ENCODE measurements at places on chromosomes 12 and 14.

GRCh38 chr14:75461303-75461702, 33.5 kb downstream of the JDP2 start:
- DNase-seq, result no peak

DNA sequence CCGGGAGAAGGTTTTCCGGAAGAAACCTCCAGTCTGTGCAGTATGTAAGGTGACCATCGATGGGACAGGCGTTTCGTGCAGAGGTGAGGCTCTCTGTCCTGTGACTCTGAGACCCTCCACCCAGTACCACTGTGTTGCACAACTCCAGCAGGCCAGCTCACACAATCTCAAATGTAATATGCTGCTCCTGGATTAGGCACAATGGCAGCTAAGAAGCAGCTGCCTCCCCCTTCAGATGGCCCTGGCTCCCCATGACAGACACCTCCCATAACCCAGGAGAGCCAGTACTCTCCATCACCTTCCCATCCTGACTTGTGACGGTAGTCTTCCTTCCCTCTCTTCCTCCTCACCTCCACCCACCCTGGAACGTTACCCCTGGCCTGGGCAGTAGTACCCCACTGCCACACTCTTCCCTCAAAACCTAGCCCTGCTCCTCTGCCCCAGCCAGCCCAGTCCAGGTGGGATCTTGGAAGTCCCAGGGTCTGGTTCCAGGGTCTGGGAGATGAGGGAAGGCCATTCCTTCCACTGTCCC, 2.1 kb downstream of the TNS2 start:
- no peak for DNase-seq

GRCh38 chr12:6313326-6313940, 3.0 kb downstream of the PLEKHG6 start:
- DNase-seq, result no peak

GRCh38 chr12:82959821-82960220, 273.1 kb downstream of the TMTC2 start:
- no peak for DNase-seq

GRCh38 chr12:25975179-25975578, 16.7 kb downstream of the RASSF8 start:
- no peak for DNase-seq

Measured in urothelium cell line (cell line).